NCI-H524 (cell line): ENCODE measurements at places on chromosomes 16 and 17.

GRCh38 chr16:70808371-70808770 is 7.4 kb upstream of the VAC14 start:
- no peak for DNase-seq

DNA sequence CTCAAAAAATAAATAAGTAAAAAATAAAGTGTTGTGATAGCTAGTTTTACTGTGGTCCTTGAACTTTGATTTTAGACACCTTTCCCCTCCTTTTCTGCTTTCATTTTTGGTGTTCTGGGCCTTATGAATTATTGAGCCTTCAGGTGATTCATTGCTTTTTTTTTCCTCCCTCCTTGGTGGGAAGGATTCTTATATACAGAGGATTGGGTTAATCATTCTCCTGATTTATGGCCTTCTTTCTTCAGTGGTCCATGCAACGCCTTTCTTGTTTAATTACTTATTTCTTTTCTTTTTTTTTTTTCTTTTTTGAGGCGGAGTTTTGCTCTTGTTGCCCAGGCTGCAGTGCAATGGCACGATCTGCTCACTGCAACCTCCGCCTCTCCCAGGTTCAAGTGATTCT is 8.0 kb upstream of the MYL4 start:
- DNase-seq: no peak

- DNase-seq: no peak
These were observed 140.8 kb upstream of the CHMP6 start for GRCh38 chr17:80850817-80851216.

DNA sequence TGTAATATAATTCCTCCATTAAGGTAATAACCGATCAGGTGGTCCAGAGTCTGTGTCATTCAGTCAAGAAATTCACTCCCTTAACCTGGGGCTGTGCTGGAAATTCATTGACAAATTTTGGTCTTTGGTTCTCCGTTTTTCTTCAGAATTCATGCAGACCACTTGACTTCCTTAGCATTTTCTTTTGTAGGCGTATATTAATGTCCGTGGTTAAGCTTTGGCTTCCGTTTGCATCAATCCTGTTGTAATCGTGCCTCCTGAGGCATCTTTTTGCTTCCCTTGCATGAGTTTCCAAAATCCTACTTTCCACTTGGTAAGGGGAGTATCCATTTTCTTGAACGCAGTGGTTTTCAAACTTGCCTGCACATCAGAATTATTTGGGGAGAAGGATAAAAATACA is 9.0 kb downstream of the LRRC37B start:
- DNase-seq: no peak

DNA sequence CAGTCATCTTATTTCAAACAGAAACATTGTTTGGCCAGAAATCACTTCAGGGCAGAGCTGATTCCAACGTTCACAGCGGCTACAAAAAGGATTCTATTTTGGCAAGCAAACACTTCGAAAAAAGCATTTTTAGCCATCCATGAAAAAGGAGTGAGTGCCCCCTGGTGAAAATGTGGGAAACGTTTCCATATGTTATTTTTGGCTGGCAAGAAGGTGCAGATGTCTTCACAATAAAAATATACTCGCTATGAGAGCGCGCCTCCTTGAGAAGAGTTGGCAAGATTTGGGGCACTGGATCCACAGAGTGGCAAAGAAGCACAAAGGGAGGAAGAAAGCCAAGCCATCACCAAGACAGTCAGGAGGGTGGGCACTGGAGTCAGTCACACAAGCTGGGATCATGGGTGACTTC is 191.1 kb downstream of the CHD9NB start:
- DNase-seq: peak; percentile 86

DNA sequence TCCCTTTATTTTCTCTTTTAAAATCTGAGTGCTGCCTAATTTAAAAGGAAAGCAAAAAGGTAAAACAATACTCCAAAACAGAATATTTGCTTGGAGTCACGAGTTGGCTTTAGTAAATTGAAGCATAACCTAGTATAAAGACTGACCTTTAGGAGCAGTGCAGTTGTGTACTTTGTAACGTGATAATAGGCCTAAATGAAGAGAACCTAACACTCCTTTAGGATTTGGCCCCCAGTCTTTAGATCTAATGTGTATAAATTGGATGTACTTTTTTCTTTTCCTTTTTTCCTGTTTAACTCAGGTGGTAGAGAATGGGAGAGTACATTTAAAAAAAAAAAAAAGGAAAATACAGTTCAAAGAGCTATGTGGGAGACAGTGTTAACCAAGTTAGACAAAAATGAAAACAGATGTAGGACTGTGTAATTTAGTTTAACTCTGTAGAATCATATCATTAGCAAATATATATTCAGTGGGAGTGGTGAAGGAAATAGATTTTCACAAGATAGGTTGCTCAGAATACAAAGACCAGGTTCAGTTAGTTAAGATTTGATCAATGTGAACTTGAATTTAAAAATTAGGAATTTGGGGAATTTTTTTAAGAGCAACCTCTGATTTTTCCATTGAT is 16.8 kb downstream of the CPD start:
- DNase-seq: no peak

DNA sequence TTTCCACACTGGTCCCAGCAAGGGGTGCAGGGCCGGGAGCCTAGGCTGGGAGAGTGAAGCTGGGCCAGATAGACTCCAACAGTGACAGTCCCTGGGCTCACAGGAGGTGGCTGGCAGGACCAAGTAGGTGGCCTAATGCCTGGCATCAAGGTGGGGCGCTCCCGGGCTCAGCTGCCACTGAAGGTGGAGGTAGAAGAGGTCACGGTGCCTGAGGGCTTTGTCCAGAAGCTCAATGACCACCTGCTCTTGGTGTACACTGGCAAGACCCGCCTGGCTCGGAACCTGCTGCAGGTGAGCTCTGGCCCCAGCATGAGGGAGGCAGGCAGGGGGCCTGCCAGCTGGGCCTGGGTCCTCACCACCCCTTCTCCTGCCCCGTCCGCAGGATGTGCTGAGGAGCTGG is 23.8 kb downstream of the FCSK start:
- no peak for DNase-seq

DNA sequence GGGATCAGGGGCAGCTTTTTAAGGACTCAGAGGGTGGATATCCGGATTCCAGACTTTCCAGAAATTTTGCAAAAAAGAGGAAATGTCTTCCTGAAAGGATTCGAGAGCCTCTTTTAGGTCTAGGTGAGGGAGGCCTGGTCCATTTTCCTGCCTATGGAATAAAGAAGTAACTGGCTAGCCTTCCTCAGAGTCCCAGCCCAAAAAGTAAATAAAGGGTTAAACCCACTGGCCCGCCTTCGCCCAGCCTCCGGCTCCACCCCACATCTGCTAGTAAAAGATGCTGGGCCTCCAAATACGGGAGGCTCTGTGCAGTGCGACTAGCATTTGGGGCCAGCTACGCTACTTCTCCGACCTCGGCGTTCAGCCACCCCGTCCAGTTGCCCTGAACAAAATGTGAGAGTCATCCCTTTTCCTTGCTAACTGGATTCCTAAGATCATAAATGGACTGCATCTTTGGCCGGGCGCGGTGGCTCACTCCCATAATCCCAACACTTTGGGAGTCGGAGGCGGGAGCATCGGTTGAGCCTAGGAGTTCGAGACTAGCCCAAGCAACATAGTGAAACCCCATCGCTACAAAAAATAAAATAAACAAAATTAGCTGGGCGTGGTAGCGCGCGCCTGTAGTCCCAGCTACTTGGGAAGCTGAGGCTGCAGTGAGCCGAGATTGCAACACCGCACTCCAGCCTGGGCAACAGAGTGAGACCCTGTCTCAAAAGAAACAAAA is 824 bp upstream of the MPP2 start:
- DNase-seq: peak; percentile 88

DNA sequence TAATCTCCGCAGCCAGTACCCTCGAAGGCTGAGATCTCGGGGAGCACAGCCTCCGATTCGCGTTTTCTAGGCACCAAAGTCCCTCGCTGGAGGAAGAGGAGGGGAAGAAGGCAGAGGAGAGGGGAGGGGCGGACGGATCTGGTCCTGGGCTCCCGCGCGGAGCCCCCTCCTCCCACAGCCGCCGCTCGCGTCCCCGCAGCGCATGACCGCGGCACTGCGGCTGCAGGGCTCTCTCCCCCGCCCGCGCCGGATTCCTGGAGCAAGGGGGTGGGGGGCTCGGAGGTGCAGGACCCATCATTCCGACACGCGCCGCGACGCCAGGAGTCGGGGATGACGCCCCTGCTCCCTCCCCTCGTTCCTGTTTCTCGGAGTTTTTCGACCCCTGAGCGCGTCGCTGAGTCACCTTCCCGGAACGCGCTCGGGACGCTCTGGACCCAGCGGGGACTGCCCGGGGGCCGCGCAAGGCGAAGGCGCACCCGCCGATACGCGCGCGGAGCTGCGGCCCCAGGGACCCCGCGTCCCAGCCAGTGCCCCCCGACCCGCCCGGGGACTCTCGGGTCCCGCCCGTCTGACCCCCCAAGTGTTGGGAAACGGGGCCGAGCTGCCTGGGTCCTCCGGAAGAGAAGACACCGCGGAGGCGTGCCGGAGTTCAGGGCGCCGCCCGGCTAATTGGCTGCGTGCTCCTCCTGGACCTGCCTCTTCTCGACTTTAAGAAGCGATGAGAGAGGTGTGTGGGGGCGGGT is 1.4 kb upstream of the SPHK1 start:
- DNase-seq: peak; percentile 68

GRCh38 chr16:15876503-15876902 is 11.9 kb downstream of the CEP20 start:
- DNase-seq: no peak

- no peak for DNase-seq
These were observed 89.3 kb upstream of the NKD1 start for GRCh38 chr16:50458667-50459495.

- no peak for DNase-seq
These were observed 95.6 kb downstream of the SMG6 start for GRCh38 chr17:2207815-2208515.

DNA sequence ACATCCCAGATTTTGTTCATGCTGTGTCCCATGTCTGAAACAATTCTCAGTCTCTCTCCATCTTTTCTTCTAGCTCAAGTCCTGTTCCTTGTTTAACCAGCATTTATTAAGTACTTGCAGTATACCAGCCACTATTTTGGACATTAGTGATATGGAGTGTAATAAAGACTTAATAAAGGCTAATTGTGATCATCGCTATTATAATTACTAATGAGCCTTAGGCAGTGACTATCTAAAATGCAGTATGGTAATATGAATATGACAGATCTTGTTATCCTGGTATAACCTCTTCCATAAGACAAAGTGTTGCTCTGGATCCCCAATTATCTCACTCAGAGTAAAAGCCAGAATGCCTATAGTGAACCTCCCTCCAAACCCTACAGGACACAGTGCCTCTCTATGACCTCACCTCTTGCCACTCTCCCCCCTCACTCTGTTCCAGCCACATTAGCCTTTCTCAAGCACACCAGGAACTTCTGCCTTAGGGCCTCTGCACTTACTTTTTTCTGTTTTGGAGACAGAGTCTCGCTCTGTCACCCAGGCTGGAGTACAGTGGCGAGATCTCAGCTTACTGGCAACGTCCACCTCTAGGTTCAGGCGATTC is 1.8 kb upstream of the FLOT2 start:
- no peak for DNase-seq

- no peak for DNase-seq
These were observed 21.8 kb downstream of the CBFB start for GRCh38 chr16:67050796-67051195.

- peak; percentile 95 for DNase-seq
These were observed 1.2 kb upstream of the MPRIP start for GRCh38 chr17:17041018-17041521.

- no peak for DNase-seq
These were observed 270.6 kb upstream of the TNRC6C start for GRCh38 chr17:77687921-77688320.

GRCh38 chr17:79797492-79798298 is 818 bp upstream of the CBX8 start:
- DNase-seq: peak; percentile 69

DNA sequence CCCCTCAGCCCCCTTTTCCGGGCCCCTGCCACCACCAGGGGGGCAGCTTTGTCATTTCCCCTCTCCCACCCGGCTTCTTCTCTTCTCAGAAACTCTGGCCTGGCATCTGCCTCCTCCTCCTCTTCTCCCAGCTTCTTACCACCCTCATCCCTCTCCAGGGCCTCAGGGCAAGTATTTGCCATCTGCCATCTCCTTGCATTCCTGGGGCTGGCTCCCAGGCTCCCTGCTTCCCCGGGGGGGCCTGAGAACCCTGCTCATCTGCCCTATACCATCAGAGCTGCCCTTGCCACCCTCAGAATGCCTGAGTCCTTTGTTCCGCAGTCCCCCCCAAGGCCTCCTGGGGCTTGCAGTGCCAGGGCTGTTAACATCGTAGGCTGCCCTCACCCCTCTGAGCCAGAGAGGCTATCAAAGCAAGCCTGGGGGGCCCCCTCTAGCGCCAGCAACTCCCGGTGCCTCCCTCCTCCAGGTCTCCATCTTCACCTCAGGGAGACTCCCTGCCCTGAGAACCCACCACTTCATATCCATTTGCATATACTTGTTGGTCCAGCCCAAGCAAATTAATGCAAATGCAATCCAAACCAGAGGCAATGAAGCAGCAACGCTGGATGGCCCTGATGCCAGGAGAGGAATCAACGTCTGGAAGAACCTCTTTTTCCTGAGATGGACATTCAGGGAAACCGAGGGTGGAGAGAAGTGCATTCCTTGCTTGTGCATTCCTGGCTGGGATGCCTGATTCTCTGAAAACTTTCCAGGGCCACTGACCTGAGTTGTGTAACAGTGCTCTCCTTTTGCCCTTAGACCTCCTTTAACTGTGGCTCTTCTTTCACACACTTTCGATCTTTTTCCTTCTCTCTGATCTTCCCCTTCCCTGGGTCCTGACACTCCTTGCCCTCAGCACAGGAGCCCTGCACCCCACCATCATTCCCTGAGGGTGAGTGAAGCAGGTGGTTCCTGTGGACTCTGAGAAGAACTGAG is 20.7 kb upstream of the SP2 start:
- DNase-seq: peak; percentile 97

DNA sequence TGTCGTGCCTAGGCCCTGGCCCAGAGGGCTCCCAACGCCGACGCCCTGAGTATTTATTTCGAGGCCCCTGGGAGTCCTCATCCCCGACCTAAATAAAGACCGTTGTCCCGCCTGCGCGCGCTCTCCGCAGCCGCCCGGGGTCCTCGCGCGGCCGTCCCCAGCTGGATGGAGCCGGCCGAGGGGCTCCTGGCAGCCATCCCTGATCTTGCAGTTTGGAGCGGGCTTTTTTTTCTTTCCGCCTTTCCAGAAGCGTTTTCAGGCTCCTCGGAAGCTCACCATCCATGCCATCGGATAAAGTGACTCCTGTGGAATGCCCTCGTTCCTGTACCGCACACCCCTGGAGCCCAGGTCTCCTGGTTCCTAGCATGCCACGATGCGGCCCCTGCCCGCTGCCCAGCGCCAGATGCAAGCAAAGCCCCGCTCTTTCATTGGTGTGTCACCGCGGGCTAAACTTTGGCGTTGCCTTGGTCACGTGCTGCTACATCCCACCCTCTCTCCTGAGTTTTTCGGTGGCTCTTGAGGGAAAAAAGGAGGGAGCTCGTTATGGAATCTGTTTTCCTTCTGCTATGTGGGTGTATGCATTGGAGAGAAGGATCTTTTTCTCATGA is 716 bp downstream of the TMEM94 start:
- DNase-seq: peak; percentile 87

- no peak for DNase-seq
These were observed 824 bp upstream of the FBXL16 start for GRCh38 chr16:706189-707061.
